Stimulated activated CD4-positive, alpha-beta T cell treated with anti-CD3 and anti-CD28 coated beads, Interleukin-12 subunit alpha, Interleukin-12 subunit beta, amount 100 ng/mL, for 24 hours (primary cell): ENCODE measurements at places on chromosomes 7 and 10.

GRCh38 chr10:99467236-99467999 is 37.0 kb upstream of the GOT1 start:
- no peak for DNase-seq

- no peak for DNase-seq
Measured at GRCh38 chr7:4091767-4092166, 590.3 kb upstream of the FOXK1 start.

- DNase-seq: no peak
Measured at GRCh38 chr7:65966146-65966545, 15.9 kb downstream of the GUSB start.

- DNase-seq: no peak
Measured at GRCh38 chr10:50280049-50280841, 28.9 kb upstream of the ASAH2 start.

- no peak for DNase-seq
Measured at GRCh38 chr10:814536-815302, 116.8 kb downstream of the LARP4B start.

DNA sequence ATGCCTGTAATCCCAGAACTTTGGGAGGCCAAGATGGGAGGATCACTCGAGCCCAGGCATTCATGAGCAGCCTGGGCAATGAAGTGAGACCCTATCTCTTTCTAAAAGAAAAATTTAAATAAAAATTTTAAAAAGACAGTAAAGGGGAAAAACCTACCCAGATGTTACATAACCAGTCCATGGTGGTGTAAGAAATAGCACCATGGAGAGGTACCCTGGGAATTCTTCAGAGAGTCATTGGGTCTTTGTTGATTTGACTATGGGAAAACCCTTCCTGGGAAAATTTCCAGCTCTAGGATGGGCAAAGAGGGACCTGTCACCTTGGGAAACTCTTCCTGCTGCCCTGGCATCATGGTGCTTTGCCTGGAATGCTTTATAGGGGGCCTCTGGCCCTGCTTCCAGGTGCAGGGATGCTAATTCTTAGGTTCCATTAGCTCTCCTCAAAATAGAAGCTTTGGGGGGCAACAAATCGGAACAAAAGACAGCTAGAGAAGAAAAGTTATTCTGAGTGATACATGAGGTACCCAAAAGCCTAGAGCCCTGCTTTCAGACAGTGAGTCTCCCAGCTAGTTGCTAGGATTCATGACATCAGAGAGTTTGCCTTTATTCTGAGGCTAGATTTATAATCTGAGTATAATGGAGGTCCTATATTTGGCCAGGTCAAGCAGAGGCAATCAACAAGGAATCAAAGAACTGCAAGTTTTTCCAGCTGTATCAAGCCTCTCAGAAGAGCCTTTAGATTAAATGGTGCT is 10.1 kb downstream of the CCDC136 start:
- no peak for DNase-seq

- no peak for DNase-seq
Measured at GRCh38 chr7:134701272-134701671, 54.6 kb downstream of the BPGM start.

- no peak for DNase-seq
Measured at GRCh38 chr10:20817116-20817515, 80.0 kb downstream of the NEBL start.

DNA sequence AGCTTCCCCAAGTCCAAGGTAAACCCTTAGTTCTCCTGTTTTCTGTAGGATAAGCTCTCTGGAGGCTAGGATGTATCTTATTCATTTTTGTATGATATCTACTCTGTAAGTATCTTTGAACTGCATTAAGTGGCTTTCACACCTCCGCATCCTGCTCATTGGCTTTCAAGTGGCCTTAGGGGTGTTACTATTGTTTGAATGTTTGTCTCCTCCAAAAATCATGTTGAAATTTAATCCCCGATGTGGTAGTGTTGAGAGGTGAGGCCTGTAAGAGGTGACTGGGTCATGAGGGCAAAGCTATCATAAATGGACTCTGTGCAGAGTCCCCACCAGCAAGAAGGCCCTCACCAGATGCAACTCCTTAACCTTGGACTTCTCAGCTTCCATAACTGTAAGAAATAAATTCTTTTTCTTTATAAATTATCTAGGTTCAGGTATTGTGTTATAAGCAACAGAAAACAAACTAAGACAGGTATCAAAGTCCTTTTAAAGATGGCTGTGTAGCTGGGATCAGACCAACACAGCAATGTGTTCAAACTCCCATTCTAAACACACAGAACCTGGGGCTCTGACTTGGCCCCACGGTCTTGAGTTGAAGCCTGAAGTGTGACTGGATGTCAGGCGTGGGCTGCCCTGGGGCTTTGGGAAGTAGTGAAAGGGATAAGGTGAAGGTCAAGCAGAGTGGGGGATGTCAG is 25.9 kb downstream of the TBXAS1 start:
- no peak for DNase-seq

- DNase-seq: no peak
Measured at GRCh38 chr7:69109246-69109645, 489.0 kb upstream of the AUTS2 start.

GRCh38 chr10:114499116-114499515 is 94.8 kb upstream of the AFAP1L2 start:
- no peak for DNase-seq

DNA sequence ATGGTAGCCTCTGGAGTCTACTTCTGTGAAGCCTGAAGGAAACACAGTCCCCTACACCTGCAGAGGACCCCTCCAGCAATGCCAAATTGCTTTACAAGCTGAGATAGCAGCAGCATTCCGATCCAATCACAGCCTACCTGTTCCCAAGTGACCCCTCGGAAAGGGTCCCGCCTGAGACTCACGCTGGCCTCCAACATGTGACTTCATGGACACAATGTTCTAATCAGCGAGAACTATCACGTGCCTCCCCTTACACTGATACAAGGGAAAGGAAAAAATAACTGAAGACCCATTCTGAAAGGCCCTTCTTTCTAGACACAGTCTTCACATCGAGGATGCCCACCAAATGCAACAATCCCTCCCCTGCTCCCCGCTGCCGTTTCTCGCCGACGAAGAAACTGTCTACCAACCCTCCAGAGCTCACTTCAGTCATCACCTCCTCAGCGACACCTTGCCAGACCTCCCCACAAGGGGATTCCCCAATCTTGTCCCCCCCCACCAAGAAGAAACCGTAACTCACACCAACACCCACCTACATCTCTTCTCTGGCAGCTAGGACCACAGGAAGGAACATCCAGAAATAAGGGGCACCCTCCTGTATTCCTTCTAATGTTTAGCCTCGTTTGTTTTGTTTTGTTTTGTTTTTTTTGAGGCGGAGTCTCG is 1.8 kb downstream of the SNX8 start:
- no peak for DNase-seq
